AG09309 (cell line): ENCODE measurements at places on chromosomes 2 and 18.

DNA sequence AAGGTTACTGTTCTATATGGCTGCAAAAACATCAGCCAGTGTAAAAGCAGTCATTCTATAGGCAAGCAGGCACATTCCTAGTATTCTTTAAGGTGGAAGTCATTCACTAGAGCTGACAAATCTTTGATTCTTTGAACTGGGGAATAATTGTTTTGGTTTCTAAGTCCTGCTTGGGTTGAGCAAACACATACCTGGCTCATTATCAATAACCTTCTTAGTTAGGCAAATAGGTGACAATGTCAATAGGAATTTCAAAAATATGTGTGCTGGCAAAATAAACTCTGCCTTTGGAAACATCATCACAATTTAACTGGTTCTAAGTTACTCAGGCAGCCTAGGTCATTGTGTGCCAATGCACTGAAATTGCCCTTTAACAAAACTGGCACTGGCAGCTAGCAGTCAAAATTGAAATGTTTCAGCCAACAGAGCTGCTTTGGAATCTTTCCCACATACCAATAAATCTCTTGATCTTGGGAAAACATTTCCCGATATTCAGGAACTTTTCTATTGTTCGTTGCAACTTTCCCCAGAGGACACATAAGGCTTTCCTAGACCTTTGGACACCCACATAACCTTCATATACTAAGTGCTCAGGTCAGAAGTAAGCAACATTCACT, 402.0 kb upstream of the MMADHC start:
- DNase-seq, result no peak

GRCh38 chr2:88696611-88697010, 5.1 kb downstream of the RPIA start:
- DNase-seq, result no peak

DNA sequence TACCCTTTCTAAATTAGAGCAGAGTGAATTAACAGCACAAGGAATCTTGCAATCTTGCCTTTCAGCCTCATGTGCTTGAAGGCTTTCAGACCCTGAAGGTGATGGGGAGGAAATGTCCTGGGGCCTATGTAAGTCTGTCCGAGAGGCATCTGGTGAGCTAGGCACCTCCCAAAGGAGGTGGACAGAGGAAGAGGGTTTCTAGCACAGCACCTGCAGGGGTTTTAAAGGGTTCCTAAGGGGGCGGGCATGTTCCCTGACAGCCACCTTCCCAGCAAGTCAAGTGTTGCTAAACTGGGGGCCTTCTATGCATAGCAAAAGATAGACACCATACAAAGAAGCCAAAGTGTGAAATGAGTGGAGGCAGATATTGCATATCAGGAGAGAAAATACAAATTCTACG, 88.5 kb downstream of the CDH2 start:
- no peak for DNase-seq

- no peak for DNase-seq
Observed at GRCh38 chr2:118094503-118094902, 6.2 kb downstream of the INSIG2 start.

GRCh38 chr2:54559593-54560145, 103.5 kb downstream of the SPTBN1 start:
- DNase-seq, result peak; percentile 74

DNA sequence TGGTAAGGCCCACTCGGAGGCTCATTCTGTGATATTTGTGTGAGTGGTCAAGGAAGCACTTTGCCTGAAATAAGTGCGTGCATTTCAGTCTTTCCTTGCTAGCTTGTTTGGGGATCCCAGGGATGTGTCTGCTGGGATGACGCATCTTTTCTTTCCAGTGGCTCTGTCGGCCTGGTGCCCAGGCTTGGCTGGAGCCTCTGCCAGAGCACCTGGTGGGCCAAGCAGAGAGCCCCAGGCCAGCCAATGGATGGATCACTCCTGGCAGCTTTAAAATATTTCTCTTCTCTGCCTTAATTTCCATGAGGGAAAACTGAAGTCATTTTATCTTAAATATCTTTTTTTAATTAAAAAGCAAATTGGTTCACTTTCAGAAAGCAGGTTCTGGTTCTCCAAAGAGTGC, 501.8 kb upstream of the HS6ST1 start:
- DNase-seq, result no peak

DNA sequence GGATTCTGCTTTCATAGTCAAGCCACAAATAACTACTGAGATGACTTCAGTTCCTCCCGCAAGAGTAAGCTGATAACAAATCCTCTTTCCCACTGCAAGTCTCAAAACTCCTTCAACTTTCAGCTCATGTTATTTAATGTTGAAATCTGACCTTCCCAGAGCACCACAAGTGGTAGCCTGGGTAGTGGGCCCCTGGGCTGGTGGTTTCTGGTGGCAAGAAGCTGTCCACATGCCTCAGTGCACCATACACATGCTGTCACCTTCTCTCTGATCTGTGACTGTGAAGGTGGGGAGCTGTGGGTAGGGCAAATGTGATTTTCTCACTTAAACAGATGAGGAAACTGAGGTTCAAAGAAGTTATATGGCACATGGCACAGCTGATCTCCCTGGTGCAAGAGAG, 246.1 kb upstream of the EPAS1 start:
- DNase-seq, result no peak

DNA sequence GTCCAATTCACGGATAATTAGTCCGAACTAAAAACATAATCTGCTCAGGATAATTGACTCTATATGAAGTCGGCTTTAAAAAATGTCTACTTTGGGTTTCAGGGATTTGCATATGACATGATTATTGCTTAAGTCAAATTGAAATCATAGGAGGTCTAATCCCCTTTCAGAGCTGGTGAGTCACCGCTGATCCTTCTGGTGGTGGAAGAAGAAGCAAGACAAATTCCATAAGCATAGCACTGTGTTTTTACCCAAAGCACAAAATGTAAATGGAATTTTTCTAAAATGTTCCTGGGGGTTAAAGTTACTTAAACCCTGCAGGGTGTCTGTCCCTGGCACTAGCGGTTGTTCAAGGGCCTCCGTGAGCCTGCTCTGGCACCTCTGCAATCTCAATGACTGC, 460.2 kb downstream of the LRATD1 start:
- DNase-seq, result no peak

GRCh38 chr2:152617456-152618192, 99.6 kb downstream of the PRPF40A start:
- no peak for DNase-seq

- no peak for DNase-seq
Observed at GRCh38 chr18:31329787-31330438, 12.0 kb downstream of the DSG1 start.

- DNase-seq, result no peak
Observed at GRCh38 chr2:43302961-43303494, 76.6 kb upstream of the ZFP36L2 start.
